SK-N-DZ (cell line): ENCODE measurements at places on chromosomes 5 and 9.

GRCh38 chr9:72169178-72169577 is 19.9 kb downstream of the GDA start:
- DNase-seq: no peak

- DNase-seq: no peak
Observed at GRCh38 chr5:138536665-138537315, 6.2 kb downstream of the ETF1 start.

- no peak for DNase-seq
Observed at GRCh38 chr5:156800929-156801328, 49.2 kb upstream of the PPP1R2B start.

DNA sequence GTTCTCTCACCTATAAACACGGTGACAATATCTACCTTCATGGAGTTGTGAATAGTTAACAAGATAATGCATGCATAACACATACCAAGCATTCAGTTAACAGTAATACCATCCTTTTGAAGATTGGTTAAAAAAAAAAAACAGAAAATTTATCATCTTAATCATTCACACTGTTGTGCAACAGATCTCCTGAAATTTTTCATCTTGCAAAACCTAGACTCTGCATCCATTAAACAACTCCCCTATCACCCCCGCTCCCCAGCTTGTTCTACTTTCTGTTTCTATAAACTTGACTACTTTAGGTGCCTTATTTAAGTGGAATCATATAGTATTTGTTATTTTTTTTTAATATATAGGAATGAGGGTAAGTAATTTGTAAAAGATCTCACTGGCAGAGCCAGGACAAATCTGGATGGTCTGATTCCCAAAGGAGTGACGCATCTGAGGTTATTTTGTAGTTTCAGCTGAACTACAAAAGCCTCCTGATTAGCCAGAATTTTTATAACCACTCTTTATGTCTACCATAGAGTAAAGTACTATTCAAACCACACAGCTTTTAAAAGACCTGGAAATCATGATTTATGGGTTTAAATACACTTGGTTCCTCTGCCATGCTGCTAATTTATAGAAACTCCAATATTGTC is 93.0 kb downstream of the FANCC start:
- DNase-seq: no peak
